ENCODE measurements at places on chromosomes 3 and 15. TPM values are rescaled to one million over a fixed set of nuclear protein-coding genes. Genes with fewer than 3 reads are reported as not detected.

The CAV3 gene
- total RNA-seq: not detected

DNA sequence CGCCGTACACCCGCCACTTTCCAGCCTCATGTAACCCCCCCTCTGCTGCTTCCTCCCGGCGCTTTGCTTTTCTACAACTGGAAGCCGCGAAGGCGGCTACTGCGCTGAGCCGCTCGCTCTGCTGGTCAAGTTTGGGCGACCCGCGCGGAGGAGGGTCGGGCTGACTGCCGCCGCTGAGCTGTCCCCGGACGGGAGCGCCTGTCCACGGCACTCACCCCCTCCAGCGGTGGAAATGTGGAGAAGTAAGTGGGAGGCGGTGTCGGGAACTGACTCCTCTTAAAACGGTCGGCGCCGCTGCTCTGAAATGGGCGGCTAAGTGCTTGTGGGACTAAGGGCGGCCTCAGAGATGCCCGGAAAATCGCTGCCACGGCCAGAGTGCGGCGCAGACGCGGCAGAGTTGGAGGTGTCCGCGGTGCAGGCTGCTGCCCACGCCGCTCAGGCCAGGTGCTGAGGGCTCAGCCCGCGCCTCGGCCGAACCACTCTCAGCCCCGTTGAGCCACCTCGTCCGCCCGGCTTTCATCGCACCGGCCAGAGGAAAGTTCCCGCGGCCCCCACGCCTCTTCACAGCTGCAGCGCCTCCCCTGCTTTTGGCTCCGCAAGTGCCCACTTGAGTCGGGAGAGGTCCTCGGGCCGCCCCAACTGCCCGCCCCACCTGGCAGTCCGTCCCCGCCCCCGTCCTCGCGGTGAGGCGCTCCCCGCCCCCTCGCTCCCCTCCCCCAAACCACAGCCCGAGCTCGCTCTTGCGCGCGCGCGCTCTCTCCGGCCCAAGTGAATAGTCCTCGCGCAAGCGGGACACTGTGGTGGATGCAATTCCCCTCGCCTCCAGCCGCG is at the start of gene EPHA6:
Gene EPHA6 (plus strand): TSS at position 775 of the 831 bp plus-strand sequence.
- DNase-seq: peak; percentile 78

The STX19 gene
- total RNA-seq: not detected

DNA sequence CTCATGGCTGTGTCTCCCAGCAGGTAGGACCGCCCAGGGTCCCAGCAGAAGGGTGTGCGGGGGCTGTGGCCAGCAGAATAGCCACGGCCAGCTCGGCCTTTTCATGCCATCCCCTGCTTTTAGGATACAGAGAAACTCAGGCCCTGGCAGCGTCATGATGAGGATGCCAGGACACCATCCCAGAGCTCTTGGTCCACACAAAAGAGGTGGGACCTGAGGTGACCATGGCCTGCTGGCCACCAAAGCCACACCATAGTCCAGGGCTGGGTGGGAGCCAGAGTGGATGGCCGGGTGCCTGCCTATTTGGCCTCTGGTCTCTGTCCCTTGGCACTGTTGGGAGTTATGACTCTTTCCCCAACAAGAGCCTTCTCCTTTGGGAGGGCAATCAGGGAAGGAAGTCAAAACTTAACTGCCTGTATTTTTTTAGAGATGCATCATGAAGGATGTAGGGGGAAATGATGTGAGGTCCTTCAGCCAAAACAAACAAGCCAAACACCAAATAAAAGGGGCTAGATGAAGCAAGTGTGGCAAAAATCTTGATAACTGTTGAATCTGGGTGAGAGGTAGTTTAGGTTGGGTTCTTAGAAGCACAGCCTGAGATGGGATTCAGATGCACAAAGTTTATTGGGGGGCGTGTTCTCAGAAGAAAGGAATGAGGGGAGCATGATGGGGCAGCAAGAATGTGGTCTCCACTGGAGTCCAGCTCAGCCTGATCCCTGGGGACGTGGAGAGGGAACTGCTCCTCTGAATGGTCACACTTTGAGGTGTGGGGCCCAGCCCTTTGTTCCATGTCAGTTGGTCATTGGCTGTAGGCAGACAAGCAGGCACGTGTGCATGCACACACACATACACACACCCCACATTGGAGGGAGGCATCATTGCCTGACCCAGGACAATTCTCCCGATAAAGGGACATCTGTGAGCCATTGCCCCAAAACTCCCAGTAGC is 33.2 kb downstream of the SMAD6 start:
- DNase-seq: no peak

GRCh38 chr3:36733162-36733696 is 31.1 kb downstream of the DCLK3 start:
- DNase-seq: no peak

DNA sequence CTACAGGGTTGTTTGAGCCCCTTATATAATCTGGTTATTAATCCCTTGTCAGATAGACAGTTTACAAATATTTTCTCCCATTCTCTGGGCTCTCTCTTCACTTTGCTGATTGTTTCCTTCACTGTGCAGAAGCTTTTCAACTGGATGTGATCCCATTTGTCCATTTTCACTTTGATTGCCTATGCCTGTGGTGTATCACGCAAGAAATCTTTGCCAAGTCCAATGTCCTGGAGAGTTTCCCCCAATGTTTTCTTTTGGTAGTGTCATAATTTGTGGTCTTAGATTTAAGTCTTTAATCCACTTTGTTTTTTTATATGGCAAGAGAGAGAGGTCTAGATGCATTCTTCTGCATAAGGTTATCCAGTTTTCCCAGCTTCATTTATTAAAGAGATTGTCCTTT is 40.7 kb downstream of the XXYLT1 start:
- DNase-seq: no peak

The ITIH1 gene
- total RNA-seq: not detected

GRCh38 chr3:156479604-156480003 is 75.3 kb downstream of the SSR3 start:
- DNase-seq: no peak

DNA sequence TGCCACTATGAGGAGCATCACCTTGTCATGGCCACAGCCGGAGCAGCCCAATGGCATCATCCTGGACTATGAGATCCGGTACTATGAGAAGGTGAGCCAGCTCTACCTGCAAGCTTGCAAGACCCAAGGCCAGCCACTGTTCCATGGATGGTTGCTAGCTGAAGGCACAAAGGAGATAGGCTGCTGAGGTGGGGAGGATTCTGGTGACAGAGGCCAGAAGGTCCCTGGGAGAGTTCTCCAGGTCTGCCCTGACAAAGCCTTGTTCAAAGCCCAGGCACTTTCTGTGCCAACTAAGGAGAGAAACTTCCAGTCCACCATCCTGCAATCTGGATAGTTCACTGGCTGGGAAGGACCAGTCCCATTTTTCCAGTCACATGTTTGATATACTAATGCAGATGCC is 359.1 kb downstream of the EPHB1 start:
- DNase-seq: no peak

The CPNE4 gene
- 4.1 TPM for total RNA-seq

GRCh38 chr3:139557041-139557440 is 17.5 kb upstream of the RBP1 start:
- DNase-seq: no peak

- DNase-seq: no peak
Measured at GRCh38 chr3:128473180-128473519, 6.5 kb upstream of the DNAJB8 start.

DNA sequence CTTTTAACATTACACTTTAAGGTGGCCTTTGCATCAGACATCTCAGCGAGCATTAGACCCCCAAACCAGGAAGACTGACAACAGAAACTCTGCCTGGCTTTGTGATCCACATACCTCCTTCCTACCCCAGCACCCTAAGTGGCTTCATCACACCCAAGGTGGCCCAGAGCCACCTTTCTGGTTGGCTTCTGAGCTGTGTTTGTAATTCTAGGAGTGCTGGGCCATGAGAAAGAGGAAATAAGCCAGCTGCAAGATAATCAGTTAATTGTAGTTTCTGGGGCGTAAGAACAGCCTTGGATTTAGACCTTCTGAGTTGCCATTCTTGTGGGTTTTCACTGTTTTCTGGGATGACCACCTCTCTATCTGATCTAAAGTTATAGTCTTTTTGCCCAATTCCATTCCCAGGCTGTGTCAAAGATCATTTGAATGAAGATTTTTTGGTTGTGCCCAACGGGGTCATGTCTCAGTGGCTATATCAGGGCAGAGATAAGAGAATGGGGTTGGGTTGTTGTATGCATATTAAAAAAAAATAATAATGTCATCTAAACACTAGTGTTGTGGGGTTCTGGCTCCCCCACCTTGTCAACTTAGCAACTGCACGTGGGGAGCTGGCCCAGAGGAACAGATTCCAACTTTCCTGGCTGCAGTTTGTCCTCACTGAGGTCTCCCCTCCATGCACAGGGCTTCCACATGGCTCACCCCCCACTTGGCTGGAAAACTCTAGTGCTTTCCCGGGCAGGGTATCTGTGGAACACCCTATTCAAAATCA is 234.8 kb upstream of the WNT5A start:
- peak; percentile 72 for DNase-seq

DNA sequence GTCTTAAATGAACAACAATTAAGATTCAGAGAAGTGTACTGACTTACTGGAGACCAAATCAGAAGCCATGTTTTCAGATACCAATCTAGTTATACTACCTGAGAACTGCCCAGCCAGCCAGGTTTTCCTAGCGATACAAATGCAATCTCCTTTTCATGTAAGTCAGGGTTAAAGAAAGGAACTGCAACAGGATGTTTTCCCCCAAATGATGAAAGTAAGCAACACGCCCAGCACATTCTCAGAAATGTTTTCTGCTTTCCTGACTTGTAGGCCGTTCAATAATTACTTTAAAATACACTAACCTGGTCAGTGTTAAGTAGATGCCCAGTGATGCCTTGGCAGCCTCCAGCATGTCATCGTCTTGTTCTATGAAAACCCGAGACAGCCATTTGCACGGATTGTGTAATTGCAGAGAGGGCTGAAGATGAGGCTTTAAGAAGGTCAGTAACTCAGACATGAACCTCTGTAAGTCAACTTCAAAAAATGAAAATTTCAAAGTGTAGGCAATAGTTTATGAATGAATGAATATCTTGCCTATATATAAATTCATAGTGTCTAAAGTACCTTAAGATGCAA is 30.3 kb downstream of the LINS1 start:
- DNase-seq: no peak

The IQCB1 gene
- 31.8 TPM for total RNA-seq

The CTXND1 gene
- total RNA-seq: not detected

- no peak for DNase-seq
Measured at GRCh38 chr15:56942118-56942517, 23.7 kb downstream of the TCF12 start.

The CLDN11 gene
- total RNA-seq: 8.1 TPM

GRCh38 chr3:188330138-188330537 is 176.2 kb downstream of the LPP start:
- DNase-seq: no peak

GRCh38 chr3:39327746-39328349 is 1.7 kb upstream of the CCR8 start:
- no peak for DNase-seq
